Fibroblast of villous mesenchyme (primary cell): ENCODE measurements at places on chromosomes 3 and 15. TPM values are rescaled to one million over a fixed set of nuclear protein-coding genes. Genes with fewer than 3 reads are reported as not detected.

ITIH1 gene
- total RNA-seq, result not detected in 2 replicates

TEX9 gene
- 2.9 and 3.9 TPM in 2 replicates for total RNA-seq

DOCK3 gene
- total RNA-seq, result under 0.01 TPM in 2 replicates

TLR9 gene
- total RNA-seq, result not detected in 2 replicates
